ENCODE measurements at places on chromosomes 7 and 10.

DNA sequence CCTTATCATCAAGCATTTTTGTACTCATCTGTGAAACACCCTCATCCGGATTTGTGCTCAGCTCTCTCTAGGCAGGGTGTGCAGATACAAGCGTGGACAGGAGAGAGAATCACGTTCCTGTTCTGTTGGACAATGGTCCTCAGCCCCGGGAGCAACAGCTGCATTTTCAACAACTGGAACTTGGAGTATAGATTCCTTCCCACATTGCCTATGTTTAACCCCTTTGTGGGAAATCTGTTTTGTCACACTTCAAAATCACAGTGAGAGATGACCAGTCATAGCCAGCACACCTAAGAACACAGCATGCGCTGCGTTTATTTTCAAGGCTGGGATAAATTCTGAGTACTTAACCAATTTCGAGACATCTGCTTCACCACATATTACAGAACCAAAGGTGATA, 32.5 kb downstream of the MAP3K8 start:
- no peak for DNase-seq

DNA sequence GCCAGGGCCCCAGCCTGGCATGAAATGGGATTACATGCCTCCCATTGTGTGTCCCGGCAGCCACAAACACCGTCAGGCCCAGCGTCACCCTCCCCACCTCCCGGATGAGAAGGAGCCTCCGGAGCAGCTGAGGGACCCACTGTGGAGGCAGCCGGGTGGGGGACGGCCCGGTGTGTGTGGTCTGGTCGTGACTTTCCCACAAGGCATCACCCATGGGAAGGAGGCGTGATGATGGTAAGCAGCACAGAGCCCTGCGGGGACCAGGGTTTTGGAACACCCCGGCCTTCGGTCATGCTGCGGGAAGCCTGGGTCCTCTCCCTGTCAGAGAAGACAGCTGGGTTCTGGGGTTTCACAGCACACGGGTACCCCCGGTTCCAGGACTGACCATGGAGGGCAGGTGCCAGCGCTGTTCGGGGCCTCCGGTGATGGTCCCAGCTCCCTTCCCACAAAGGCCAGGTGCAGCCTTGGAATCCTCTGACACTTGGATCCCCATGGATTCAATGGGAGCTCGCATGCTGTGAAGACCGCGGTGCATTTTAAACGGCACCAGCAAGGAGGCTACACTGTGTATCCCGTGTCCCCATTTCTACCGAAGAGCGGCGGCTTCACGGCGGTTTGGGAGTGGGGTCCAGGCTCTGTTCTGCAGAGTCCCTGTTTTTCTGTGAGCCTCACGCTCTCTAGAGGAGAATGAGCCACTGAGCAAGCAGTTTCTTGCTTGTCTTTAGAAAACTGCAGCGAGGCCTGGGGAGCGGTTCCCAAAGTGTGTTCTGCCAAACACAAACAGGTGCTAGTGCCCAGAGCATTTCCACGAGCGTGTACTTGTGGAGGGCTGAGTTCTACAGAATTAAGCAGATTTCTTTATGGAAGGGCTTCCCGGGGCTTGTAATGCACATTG, 336.0 kb downstream of the ADARB2 start:
- DNase-seq, result no peak

- DNase-seq, result no peak
Measured at GRCh38 chr10:48237259-48238250, 36.9 kb downstream of the FRMPD2 start.

DNA sequence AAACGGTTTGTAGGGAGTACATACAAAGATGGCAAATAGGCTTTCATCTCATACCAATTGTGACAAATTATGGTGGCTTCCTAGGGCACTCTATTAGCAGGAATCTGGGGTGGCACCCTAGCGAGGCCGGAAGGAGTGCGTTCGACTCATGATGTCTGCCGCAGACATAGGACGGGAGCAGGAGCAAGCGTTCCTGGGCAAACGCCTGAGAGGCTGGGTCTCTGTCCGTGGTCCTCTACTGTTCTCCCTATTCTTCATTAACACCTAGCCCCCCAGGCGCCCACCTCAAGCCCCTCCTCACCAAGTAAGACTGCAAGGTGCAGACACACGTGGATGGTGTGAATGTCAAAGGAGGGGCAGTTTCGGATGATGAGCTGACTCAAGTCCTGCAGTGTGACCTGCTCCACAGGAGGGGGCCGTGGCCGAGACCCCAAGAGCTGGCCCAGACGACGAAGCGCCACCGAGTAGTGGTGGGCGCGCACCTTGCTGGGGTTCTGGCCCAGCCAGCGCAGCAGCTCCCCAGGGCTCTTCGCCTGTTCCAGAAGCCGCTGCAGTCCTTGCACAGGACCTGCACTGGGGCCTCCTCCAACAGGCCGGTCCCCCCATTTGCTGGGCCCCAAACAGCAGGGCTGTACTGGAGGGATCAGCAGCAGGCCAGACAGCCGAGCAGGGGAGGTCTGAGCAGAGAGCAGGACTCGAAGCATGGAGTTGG, 1.3 kb downstream of the FASTK start:
- no peak for DNase-seq

DNA sequence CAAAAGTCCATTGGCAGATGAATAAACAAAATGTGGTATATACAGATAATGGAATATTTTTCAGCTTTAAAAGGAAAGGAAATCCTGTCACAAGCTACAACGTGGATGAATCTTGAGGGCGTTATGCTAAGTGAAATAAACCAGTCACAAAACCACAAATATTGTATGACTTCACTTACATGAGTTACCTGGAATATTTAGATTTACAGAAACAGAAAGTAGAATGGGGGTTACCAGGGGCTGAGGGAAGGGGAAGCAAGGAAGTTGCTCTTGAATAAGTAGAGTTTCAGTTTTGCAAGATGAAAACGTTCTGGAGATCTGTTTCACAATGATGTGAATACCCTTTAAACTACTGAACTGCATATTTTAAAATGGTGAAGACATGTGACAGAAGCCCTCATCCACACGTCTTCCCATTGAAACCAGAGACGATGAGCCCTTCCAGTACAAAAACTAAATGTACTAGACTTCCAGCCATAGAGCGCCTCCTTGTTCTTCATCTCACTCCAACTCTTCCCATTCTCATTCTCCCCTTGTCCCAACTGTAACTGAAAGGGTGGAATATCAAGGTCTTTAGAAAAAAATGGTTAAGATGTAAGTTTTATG, 62.4 kb downstream of the MICU1 start:
- DNase-seq, result peak; percentile 25

- no peak for DNase-seq
Measured at GRCh38 chr7:108156897-108157605, 26.9 kb upstream of the LAMB4 start.

- DNase-seq, result no peak
Measured at GRCh38 chr7:115387137-115387536, 465.2 kb downstream of the MDFIC start.

GRCh38 chr7:135459076-135459475, 50.8 kb downstream of the CNOT4 start:
- DNase-seq, result peak; percentile 25

DNA sequence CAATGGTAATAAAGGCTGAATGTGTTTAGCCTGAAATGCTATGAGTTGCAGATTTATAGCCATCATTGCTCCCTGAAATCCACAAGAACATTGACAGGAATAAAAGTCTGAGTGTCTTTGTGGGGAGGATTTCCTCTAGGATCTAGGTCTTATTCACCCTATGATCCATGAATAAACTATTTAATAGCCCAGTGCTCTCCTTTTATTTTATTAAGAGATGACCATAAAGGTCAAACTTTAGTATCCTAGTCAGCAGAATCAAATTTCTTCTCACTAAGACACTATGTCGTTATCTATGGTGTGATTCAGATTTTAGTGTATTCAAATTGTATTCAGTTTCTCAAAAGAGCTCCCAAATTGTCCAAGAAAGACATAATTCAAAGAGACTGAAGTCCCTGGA, 67.8 kb upstream of the AKR1E2 start:
- DNase-seq, result no peak

DNA sequence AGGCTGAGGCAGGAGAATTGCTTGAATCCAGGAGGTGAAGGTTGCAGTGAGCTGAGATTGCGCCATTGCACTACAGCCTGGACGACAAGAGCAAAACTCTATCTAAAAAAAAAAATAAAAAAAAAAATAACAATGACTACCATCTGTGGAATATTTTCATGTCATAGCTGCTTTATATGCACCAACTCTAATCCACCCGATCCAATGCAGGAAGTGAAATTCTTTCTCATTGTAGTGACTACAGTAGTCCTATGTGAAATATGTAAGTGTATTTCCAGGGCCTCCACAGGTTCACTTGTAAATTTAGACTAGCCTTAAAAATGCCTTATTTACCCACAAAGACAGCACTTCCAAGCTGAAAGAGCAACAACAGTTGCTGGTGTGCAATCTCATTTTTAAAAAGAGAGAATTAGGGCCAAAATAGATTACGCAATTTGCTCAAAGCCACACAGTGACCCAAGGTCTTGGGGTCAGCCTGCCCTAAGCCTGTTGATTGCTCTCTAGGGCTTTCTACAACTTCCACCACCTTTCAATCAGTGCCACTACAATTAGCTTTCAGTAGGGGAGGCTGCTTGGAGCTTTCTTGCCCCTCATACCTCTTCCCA, 25.8 kb upstream of the EGFR start:
- no peak for DNase-seq

DNA sequence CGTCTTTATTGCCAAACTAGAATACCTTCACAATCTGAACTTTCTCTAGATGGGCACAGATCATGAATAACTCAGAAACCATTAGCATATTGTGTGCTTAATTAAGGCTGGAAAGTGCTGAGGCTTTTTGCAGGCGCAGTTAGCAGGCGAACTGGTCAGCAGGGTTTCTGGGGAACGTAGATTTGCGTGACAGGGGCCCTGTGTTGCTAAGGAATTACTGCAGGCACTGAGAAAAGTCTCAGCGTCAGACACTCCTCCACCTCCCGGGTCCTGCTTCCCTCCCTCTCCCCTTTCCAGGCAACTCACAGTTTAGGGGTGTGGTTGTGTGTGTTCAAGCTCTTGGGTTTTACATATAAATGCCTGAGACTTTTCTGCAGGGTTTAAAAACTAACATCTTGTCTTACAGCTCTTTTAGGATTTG, 2.2 kb downstream of the MAP3K8 start:
- peak; percentile 43 for DNase-seq

GRCh38 chr7:44259547-44260457, 59.0 kb downstream of the YKT6 start:
- peak; percentile 95 for DNase-seq

- no peak for DNase-seq
Measured at GRCh38 chr7:2934984-2935740, 91.1 kb upstream of the GNA12 start.

DNA sequence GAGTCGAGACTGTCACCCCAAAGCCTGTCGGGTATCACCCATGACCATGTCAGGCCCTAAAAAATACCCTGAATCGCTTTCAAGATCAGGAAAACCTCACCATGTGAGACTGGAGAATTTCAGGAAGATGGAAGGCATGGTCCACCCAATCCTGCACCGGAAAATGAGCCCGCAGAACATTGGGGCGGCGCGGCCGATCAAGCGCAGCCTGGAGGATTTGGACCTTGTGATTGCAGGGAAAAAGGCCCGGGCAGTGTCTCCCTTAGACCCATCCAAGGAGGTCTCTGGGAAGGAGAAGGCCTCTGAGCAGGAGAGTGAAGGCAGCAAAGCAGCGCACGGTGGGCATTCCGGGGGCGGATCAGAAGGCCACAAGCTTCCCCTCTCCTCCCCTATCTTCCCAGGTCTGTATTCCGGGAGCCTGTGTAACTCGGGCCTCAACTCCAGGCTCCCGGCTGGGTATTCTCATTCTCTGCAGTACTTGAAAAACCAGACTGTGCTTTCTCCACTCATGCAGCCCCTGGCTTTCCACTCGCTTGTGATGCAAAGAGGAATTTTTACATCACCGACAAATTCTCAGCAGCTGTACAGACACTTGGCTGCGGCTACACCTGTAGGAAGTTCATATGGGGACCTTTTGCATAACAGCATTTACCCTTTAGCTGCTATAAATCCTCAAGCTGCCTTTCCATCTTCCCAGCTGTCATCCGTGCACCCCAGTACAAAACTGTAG, 176.2 kb downstream of the RTKN2 start:
- no peak for DNase-seq

DNA sequence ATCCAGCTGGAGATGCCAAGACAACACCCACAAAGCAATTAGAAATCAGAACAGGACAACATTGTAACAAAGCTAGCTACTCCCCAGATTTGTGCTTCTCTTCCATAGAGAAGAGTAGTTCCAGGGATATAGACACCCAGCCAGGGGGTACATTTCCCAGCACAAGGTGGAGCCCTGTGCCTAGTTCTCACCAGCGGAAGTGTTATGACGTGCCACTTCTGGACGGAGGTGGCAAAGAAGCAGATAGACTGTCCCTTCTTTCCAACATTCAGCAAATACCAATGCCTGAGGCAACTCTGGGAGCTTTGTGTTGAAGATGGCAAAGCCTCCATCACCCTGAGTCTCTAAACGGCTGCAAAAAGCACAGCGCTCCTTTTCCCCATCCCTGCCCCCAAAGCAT, 23.4 kb upstream of the GSAP start:
- DNase-seq, result peak; percentile 41

DNA sequence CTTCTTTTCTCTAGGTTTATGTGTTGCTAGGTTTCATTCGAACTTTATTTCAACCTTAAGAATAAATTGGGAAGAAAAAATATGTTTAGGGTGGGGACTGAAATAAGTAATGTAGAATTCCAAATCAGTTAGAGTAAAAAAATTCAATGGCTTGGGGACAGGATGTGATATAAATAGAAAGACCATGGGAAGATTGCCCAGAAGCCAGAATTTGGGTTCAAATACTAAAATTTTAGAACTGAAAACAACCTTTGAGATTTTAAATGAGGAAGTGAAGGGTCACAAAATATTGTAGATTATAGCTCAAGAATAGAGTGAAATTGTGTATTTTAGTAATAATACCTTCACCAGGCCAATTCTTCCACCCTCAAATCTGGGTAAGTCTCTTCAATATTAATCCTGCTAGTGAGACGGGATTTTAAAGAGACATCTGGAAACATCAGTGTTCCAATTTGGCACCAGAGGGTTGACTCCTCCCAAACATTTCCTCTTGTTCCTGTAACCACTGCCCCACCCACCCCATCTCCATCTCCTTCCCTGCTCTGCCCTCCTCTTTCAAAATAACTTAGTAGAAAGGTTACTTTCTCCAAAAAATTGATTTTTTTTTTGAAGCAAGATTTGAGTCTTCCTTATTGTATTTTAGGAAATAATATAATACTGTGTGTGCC, 51.3 kb upstream of the FAM3C start:
- no peak for DNase-seq

DNA sequence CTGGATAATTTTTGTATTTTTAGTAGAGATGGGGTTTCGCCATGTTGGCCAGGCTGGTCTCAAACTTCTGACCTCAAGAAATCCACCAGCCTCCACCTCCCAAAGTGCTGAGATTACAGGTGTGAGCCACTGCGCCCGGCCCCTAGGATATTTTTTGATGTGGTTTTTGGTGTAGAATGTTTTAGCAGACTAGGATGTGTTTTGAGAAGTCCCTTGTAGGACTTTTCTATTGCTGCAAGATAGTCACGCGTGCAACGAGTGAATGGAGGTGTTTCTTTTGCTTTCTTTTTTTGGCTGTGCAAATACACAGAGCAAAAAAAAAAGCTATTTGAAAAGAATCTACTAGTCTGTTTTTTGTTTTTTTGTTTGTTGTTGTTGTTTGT, 29.8 kb upstream of the KLF6 start:
- DNase-seq, result no peak

- no peak for DNase-seq
Measured at GRCh38 chr7:4079956-4080355, 602.1 kb upstream of the FOXK1 start.
